ENCODE measurements at places on chromosomes 6 and 20.
A peak's percentile ranks its signal among the peaks of the same experiment; 100 is the strongest.

- DNase-seq = no peak
These were observed 79.0 kb downstream of the PSMG4 start for GRCh38 chr6:3337521-3338350.

DNA sequence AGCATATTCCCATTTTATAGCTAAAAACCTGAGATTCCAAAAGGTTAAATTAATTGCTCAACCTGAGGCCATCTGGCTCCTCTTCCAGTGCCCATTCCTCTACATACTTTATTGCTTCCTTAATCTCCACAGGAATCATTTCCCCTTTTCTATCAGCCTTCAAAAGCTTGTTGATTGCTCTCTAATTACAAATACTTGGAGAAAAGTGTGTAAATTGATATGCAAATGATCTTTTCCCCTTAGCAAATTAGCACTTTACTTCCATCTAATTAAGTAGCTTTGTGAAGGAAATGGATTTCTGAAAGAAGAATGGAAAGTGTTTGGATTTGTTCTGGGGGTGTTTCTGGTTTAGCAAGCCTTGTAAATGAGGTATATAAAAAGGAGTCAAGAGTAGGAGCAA, 323.3 kb downstream of the GRIK2 start:
- DNase-seq = no peak

DNA sequence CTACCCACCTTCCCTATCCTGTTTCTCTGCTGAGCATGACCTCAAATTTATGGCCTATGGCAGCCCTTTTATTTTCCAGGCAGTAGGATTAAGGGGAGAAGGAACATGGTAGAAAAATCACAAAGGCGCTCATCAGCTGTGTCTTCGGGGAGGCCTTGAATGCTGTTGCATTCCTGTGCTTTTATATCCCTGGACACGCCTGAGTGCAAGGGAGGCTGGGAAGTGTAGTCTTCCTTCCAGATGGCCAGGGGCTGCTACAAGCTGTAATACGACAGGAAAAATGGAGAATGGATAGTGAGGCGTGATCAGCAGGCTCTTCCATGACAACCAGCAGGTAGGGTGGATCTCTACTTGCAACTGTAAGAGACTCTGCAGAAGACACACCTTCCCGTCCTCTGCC, 210.9 kb upstream of the GGTLC1 start:
- no peak for DNase-seq

- DNase-seq = no peak
These were observed 32.5 kb downstream of the STK38 start for GRCh38 chr6:36514554-36515456.

DNA sequence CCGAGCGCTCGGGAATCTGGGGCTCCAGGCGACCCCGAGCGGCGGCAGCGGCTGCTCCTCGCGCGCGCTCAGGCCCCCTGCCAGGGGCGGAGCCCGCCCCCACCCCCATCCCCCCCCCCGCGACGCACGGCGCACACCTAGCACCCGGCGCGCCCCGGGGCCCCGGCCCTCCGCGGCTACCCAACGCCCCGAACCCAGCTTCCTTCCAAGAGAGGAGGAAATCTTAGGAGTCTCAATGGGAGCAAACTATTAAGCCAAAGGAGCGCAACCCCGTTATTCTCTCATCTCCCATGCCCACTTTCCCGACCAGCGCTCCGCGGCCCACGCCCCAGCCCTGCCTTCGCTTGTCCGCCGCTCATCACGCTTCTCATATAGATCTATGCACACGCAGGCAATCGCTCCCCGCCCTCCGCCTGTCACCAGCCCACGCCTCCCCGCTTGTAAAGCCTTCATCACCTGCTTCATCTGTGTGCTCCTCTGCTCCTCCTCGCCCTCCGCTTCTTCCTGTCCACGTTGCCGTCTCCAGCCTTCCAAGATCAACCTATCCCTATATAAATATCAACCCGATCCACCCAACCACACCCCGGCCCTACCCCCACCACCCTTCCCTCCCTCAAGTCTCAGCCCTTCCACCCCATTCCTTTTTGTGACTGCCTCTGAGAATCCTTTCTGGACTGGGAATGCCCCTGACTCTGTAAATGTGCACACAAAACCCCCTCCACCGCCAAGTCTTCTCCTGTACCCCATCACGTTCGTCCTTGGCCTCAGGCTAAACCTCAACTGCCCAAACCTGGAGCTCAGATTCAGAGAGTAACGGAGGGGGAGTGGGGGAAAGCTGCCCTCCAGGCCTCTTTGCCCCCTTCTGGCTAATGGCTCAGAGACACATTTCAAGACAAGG, at the start of gene DLK2:
TSS of gene DLK2 (minus strand) at position 18 of the 898 bp plus-strand sequence. CDS start 723 bp downstream, outside the sequence.
- DNase-seq = peak; percentile 48

DNA sequence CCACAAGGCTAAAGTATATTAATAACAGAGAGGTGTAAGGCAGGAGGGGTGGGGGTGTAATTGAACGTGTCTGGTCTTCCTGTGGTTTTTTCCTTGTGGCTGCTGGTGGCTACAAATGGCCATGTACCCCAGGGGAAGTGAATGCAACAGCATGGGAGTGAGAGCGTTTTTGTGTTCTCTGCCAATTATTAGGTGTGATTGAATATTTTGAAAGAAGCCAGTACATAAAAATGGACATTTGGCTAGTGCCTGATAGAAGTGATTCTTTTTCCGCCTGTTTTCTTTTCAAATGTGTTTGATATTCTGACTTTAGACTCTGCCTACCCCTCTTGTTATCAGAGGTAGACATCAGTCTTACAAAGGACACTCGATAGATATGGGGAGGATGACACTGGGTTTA, 141.3 kb downstream of the PRL start:
- DNase-seq = no peak

- no peak for DNase-seq
These were observed 56.4 kb upstream of the RPS6KA2 start for GRCh38 chr6:166683477-166683876.

GRCh38 chr6:143058987-143059386, 1.7 kb upstream of the AIG1 start:
- no peak for DNase-seq

DNA sequence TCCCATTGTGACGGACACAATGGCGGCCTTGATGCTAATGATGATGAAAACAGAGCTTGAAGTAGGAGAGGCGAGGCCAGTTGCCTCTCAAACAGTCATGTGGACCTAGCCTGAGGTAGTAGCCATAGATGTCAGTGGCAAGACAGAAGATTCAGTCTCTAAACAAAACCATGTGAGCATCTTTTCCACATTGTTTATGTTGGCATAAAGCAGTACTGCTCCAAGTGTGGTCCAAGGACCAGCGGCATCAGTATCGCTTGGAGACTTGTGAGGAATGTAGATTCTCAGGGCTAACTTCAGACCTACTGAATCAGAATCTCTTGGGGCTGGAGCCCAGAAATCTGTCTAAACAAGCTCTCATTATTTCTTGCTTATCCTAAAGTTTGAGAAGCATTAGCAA, 312.8 kb upstream of the JAG1 start:
- no peak for DNase-seq

DNA sequence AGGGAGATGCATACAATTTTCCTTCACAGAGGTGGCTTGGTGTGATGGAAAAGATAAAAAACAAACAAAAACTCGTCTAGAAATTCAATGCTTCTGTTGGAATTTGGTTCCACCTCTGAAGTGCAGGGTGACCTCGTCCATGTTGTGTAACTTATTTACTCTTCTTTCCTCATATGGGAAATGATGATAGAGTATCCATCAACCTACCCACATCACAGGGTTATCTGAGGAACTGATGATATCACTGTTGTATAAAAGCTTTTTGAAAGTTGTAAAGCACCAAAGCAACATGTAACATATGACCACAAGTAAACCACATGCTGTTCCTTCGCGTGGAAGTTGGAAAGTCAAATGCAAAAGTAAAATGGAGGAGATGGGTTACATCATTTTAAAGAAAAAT, 212.0 kb upstream of the SGK1 start:
- DNase-seq = no peak

GRCh38 chr6:64230530-64230929, 594.9 kb downstream of the PHF3 start:
- no peak for DNase-seq

DNA sequence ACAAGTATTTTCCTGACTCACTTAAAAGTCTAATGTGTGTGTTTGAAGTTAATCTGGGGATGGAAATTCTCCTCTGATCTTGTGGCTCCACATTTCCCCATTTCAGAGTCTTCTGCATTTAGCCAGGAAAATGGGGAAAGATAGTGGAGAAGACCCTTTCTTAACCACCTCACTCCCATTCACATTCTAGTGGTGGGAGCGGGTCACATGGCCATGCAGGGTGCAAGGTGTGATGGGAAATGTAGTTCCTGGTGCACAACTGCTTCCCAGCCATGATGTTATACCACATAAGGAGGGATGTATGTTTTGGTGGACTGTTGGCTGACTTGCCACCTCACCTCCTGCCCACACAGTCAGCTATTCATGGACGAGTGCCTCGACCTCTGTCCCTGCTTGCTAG, 61.8 kb downstream of the BANF2 start:
- no peak for DNase-seq

- no peak for DNase-seq
These were observed 758.9 kb upstream of the MMS22L start for GRCh38 chr6:98041921-98042320.

GRCh38 chr6:129966125-129966524, 52.3 kb upstream of the L3MBTL3 start:
- no peak for DNase-seq

DNA sequence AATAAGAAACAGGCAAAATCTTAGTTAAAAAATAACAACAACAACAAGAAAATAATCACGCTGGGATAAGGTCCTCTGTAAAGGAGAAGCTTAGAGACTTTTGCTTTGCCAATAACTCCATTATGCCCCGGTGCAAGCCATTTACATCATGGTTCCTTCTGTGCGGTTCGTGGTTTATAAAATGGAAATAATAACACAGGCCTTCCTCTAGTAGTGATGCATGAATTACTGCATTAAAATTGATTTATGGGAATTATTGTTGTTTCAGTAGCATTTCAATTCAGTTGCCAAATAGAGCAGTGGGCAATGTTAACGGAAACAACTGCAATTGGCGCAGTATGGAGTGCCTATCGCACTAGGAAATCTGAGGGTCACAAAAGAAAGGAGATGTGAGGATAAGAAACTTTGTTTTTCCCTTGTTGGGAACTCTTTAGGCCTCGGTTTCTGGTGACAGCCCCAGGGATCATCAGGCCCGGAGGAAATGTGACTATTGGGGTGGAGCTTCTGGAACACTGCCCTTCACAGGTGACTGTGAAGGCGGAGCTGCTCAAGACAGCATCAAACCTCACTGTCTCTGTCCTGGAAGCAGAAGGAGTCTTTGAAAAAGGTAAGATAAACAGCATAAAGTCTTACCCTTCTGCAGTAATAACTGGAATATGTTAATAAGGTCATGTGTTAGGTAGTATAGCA, 1.1 kb downstream of the CD109 start:
- peak; percentile 52 for DNase-seq

DNA sequence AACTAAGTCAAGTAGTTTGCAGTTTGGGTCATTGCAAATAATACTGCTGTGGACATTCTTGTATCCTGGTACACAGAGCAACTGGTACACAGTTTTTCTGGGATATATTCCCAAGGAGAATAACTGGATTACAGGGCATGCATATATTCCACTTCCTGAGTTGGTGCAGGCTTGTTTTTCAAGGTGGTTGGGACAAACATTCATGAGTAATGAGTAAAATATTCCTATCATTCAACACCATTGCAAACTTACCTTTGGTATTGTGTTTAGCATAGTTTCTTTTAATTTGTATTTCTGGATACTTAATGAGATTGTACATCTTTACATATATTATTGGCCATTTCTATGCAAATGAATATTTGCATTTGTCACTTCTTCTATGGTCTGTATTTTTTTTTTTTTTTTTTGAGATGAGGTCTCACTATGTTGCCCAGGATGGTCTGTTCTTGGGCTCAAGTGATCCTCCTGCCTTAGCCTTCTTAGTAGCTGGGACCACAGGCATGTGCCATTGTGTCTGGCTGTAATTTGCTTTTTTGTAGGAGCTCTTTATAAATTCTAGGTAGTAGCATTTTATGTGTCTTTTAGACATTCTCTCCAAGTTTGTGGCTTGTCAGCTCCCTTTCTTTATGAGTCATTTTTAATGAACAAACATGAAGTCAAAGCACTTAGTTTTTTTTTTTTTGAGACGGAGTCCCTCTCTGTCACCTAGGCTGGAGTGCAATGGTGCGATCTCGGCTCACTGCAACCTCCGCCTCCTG, 158.7 kb downstream of the SOX4 start:
- peak; percentile 16 for DNase-seq

DNA sequence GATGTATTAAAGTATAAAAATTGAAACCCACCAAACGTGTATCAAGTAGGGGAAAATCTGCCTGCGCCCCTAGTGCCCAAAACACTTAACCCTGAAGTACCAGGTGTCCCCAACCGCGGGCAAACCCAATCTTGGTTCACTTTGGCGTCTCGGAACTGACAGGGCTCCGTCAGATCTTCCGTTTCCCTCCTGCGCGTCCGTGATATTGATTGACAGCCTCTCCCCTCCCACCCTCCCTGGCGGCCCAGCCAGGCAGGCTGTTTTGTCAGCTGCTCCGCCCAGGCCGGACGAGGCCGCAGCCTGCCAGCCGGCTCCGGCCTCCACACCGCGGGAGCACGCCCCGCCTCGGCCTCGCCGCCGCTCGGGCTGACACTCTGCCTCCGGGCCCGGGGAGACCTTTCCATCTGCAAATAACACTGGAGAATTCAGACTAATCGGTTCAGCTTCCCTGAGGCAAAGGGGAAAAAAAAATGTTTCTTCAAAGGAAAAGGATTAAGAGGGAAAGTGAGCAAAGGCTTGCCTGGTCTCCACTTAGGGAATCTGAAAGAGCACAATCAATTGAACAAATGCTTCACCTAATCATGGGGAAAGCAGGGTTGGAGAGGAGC, 234.9 kb upstream of the MCHR2 start:
- DNase-seq = peak; percentile 91
